ENCODE measurements at places on chromosomes 1 and 21.

- no peak for DNase-seq
Measured at GRCh38 chr21:37045149-37045548, 27.7 kb downstream of the PIGP start.

GRCh38 chr1:15308135-15308534 is 61.1 kb downstream of the FHAD1 start:
- DNase-seq, result no peak

- no peak for DNase-seq
Measured at GRCh38 chr1:214103778-214104177, 116.0 kb downstream of the PROX1 start.

- no peak for DNase-seq
Measured at GRCh38 chr1:147719711-147720225, 40.6 kb downstream of the GJA5 start.

DNA sequence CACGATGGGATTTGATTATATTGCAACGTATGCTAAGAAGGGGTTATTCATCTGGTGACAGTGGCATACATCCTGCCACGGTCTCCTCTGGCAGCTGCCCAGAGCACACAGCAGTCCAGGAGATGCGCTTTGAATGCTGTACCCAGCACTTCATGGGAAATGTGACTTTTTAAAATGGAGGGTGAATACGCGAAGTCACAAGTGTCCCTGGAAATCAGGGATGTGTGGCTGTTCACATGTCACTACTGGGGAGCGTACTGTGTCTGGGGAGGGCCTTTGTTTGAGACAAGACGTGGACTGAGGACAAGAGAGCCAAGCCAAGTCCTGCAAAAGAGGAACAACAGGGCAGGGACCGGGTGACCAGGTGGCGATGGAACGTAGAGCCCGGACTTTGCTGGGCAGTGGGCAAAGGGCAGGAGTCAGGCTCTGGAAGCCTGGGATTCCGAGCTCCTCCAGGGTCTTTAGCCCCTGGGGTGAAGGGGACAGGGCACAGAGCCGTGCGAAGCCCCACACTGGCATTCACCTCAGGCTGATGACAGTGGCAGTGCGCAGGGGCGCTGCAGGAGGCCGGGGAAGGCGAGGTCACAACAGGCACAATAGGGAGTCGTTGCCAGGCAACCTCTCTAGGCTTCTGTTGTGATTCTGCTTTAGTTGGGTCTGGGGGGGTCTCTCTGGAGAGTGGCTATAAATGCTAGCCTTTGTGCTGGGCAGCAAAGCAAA is 11.4 kb upstream of the ZBTB21 start:
- DNase-seq, result no peak

- peak; percentile 36 for DNase-seq
Measured at GRCh38 chr1:155729031-155729898, 40.4 kb downstream of the DAP3 start.

GRCh38 chr1:231628207-231628876 is 1.8 kb downstream of the DISC1 start:
- no peak for DNase-seq

- DNase-seq, result no peak
Measured at GRCh38 chr1:167538657-167539056, 14.9 kb downstream of the CREG1 start.

DNA sequence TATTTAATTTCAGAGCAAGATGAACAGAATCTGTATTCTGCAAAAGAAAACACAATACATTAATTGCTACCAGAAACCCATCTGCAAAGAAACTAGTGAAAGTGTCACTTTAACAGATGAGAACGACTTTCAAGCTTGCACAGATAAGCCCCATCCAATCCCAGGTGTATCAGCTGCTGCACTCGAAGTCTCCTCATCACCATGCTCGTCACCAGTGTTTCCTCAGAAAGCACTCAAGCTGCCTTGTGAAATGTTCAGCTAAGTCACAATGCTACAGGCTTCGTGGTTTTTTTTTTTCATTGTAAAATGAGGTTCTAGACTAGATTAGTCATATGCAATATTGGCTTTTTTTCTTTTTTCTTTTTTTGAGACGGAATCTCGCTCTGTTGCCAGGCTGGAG is 3.3 kb upstream of the TOMM20 start:
- DNase-seq, result no peak

DNA sequence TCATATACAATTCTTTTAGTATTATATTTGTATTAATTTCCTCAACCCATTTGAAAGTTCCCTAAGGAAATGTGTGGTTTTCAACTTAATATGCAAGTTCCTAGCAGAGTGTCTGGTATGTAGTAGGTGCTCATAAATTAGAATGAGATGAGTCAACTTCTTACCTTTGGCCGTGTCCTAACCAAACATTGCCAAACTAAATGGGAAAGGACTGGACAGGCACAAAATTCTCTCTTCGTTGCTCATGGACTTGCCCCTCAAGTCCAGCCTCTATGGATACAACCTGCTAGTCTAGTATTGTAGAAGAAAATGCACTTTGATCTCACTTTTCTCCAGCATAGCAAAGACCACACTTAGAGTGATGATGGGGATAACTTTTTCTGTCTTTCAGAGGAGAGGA is 11.6 kb upstream of the MRPS14 start:
- DNase-seq, result no peak

DNA sequence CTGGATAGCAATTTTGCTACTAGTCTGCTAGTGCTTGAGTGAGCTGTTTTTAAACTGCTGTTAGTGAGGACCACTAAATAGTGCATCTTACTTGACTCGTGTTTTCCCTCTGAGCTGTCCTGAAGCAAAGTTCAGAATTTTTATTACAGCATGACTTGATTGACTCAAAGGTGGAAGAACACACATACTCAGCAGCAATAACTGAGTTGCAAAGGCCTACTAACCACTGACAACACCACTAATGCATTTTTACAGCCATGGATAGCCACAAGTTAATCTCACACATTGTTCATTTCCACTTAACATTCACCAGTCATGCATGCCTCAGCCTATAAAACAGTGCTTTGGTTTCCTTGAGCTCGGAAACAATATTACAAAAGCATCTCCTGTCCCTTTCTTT is 148.7 kb downstream of the RUNX1 start:
- no peak for DNase-seq

Measured in HTR-8/SVneo (cell line).